ENCODE measurements at places on chromosomes 2 and 18.

GRCh38 chr2:239778042-239778851 lies 246.9 kb downstream of the NDUFA10 start:
- DNase-seq = no peak

DNA sequence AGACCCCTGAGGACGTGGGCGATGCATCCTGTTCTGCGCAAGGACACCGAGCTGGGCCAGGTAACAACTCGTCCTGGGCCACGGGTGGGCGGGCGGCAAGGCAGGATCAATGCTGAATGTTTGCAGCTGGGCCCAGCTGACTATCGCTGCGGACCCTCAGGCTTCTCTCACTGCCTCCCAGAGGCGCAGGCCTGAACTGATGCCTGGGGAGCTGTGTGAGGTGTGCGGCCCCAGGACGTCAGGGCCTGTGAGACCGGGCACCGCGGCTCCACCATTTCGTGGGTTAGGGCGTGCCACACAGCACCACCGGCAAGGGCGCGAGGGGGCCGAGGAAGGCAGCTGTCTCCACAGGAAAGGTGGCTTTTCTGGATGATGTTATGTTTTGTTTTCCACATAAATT lies 307.4 kb downstream of the NDUFA10 start:
- DNase-seq = no peak

GRCh38 chr2:48328159-48328809 lies 201.7 kb upstream of the STON1 start:
- no peak for DNase-seq

DNA sequence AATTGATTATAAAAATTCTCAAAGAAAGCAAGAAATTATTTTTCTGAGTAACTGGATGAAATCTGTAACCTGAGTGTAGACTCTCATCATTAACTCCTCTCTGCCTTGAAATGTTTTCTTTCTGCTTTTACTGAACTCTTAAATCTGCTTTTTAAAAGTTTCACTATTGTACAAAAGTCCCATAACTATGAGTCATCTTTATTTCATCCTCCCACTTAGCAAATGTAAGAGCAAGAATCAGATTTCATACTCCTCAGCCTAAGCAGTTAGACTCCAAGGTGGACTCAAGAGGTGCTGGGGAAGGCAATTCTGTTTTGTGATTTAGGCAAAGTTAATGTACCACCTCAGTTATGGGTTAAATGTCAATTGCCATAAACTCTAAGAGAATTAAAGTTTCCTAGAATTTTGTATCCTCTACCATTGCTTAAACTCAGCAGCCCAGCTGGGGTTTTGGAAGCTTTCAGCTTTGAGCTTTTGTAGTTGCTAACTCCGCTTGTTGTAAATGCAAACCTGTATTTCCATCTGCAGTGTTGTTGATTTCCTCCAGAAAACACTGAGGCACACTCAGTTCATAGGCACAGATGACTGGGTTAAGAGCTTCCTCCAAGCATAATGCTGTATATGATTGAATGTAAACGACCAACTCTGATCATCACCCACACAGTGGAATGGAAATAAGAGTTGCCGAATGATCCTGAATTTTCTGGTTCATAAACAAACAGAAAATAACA lies 268.8 kb downstream of the ARHGAP15 start:
- DNase-seq = peak; percentile 12

GRCh38 chr2:74548900-74549826 lies 4.6 kb downstream of the LOXL3 start:
- no peak for DNase-seq

- no peak for DNase-seq
Observed at GRCh38 chr2:138094031-138094430, 129.8 kb downstream of the HNMT start.

- peak; percentile 15 for DNase-seq
Observed at GRCh38 chr2:105517814-105518705, 119.2 kb upstream of the FHL2 start.

DNA sequence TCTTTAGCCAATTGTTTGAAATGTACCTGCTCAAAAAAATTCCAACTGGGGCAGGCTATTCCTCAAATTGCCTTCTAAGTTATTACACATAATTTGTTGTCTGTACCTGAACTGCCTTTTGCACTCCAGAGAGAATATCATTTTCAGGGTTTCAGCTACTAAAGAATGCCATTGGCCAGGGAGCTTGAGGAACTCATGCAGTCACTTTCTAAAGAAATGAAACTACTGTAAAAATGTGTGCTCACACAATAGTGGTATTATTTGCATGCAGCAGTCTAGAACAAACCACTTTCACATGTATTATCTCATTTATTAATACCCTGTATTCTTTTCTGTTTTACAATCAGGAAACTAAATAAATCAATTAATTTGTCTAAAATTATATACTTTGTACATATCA lies 152.2 kb downstream of the PID1 start:
- no peak for DNase-seq

- DNase-seq = no peak
Observed at GRCh38 chr18:56322406-56322805, 316.0 kb downstream of the TXNL1 start.

Measured in astrocyte of the cerebellum (primary cell).